NCI-H1694 (cell line): ENCODE measurements at places on chromosomes 12 and 14.

DNA sequence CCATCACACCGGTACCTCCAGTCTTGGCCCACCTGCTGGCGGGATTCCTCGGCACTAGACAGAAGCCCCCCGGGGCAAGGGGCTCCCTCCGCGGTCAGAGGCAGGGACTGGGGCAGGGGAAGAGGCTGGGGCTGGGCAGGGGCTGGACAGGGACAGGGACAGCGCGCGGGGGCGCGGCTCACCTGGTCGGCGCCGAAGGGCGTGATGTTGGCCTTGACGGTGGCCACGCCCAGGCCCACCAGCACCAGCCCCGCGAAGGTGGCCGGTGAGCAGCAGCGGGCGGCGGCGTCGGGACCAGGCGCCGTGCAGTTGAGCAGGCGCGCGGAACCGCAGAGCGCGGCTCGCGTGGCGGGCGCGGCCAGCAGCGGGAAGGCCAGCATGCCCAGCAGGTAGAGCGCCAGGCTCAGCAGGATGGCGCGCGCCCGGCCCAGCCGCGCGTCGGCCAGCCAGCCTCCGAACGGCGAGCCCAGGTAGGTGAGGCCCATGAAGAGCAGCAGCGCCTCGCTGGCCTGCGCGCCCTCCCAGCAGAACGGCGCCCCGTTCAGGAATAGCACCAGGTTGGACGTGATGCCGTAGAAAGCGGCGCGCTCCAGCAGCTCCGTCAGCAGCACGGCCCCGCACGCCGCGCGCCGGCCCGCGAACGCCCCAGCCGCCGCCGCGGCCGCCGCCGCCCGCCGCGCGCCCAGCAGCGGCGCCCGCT, 392 bp downstream of the SLC15A4 start:
- no peak for DNase-seq

DNA sequence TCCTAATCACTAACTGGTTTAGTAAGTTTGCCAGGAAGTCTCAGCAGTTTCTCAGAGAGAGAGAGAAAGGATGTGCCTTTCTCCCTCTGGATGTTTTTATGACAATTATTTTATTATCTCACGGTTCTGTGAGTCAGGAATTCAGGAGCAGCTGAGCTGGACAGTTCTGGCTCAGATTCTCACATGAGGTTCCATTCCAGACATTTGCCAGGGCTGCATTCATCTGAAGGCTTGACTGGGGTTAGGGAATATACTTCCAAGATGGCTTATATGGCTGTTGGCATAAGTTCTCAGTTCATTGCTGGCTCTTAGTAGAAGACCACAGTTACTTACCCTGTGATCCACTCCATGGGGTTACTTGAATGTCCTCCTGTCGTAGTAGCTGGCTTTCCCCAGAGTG, 101.2 kb upstream of the ATF7IP start:
- no peak for DNase-seq

- DNase-seq = no peak
Measured at GRCh38 chr14:76911473-76911872, 85.3 kb downstream of the LRRC74A start.

DNA sequence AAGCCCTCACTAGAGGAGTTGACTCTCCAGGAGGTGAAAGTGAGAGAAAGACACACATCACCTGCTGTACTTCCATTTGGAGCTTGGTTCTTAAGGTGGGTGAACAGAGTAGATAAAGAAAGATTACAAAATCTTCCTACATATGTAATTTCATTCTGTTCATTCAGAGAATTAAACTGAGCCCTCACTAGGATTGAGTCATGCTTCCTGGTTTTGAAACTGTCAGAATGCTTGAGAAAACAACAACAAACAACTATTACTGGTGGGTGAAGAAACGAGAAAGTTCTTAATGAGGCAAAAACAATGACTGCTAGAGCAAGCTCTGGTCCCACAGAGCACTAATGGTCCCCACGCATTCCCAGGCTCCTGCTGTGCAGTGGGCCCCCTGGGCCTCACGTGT, 841.7 kb downstream of the VRK1 start:
- DNase-seq = no peak

- DNase-seq = peak; percentile 58
Measured at GRCh38 chr14:60064491-60065072, 27.1 kb upstream of the PCNX4 start.

- DNase-seq = no peak
Measured at GRCh38 chr12:14773685-14774073, 29.6 kb downstream of the WBP11 start.

DNA sequence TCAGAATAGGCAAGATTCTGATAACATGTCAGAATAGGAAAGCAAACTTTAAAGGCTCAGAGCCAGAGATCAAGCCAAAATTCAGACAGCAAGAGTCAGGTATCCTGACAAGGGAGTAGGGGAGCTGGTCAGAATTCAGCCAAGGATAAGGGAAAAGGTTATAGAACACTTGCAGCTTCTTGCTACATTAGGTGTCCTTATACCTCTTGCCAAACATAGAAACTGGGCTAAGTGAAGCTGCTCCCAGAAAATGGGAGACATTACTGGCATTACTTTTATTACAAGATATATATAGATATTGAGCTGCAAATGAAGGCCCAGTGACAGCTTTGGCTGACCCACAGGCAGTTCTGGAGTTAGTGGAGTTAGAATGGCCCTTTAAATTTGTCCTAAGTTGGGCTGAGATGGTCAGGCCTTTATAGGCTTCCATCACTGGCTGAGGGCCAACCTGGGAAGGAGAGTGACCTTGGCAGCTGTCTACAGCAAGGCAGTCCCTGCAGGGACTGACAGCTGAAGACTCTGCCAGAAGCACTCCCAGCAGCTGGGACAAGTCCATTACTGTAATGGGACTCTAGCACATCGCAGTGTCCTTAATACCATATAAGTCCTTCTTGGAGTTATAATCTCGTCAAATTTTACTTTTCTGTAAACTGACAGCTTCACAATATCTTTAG, 83.0 kb downstream of the LRRC9 start:
- DNase-seq = no peak

DNA sequence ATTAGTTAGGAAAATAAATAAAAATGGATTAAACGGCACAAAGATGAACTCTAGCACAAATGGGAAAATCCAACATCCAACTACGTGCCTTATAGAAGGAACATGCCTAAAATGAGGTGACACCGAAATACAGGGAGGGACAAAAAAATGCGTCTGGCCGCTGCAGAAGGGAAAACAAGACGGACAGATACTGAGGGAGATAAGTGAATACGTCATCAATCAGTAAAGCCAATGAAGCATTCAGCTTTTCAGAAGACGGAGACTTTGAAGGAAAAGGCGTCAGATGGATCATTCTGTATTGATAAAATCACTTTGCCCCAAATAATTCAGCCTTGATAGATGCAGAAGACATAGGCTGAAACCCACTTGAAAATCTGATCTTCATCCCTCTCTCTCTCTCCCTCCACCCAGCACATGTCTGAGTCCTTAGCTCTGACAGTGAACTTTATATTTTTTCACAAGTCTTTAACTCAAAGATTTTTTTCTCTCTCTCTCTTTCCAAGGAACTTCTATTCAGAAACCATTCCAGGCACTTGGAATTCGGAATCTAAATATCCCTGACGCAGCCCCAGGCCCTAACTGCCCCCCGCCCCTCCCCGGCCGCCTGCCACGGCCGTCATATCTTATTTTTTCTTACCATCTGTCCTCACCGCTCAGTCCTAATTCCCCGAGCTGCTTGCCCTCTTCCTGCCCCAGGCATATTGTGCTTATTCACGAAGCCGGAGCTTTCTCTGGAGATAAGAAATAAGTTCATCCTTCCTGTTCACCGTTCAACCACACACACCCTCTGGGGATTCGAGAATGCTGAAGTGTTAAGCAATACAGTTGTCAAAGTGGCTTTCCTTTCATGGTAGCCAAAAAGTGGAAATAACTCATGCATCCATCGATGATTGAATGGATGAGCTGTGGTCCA, 35.5 kb upstream of the RFLNA start:
- DNase-seq = no peak

DNA sequence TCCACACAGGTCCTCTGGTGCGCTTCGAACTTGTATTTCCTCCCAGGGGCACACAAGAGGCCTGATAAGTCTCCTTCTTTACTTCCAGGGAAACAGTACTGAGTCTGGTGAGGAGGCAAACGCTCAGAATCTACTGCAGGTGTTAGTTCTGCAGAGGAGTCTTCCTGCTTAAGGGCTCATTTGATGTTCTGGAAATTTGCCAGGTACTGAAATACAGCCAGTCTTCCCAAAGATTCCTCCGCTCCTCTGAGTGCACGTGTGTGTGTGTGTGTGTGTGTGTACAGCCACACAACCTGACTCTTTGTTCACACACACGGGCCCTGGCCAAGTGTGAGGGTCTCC, 92.0 kb downstream of the FBXL14 start:
- DNase-seq = no peak

DNA sequence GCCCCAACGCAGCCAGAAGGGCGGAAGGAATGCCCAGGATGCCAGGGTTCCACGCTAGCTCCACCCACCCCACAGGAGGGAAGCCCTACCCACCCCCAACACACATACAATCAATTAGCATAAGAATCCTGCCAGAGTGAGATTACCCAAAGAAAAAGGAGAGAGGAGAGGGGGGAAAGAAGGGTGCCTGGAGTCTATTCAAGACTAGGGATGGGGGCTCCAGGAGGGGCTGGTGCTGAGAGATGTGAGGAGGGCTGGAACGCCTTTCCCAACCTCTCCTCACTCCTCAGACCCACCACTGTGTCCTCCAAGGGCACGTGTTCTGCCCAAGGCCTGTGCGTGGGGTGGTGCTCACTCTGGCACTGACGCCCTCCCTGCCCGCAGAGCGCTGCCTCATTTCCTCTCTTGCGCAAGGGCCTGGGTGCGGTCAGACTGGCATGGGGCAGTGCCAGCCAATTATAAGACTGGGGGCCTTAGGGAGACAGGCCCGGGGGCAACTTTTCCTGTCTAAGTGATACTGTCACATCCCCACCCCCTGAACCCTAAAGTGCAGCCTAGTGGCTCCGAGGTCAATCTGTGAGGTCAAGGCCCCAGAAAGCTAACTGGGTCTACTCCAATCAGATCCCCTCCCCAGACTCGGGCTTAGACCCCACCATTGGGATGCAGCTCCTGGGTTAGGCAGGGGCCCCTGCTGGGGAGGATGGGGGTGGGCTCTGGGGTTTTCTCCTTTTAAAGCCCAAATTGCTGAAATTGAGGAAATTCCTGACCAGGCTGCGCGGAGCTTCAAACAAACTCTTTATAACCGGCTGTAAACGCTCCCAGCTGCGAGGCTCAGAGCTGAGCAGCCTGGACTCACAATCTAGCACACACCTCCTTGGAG, 10.2 kb upstream of the ITGB7 start:
- DNase-seq = no peak

GRCh38 chr12:89348894-89349699, 3.2 kb downstream of the DUSP6 start:
- no peak for DNase-seq

DNA sequence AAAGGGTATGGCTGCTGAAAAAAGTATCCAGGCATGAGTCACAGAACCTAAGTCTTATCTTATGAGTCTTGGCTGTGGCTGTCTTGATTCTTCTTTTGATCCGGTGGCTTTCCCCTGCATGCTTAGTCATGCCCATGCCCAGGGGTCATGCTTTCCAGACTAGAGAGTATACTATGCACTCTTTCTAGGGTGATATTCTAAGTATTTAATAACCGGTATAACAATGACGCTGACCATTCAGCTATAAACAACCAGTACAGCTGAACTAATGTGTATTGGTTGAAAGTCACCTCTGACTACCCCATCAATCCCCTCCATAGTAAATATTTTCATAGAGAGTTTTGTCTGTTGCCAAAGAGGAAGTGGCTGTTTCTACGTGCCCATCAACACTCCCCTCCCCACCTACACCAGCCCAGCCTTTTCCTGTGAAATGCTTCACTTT, 34.7 kb upstream of the NRXN3 start:
- no peak for DNase-seq

DNA sequence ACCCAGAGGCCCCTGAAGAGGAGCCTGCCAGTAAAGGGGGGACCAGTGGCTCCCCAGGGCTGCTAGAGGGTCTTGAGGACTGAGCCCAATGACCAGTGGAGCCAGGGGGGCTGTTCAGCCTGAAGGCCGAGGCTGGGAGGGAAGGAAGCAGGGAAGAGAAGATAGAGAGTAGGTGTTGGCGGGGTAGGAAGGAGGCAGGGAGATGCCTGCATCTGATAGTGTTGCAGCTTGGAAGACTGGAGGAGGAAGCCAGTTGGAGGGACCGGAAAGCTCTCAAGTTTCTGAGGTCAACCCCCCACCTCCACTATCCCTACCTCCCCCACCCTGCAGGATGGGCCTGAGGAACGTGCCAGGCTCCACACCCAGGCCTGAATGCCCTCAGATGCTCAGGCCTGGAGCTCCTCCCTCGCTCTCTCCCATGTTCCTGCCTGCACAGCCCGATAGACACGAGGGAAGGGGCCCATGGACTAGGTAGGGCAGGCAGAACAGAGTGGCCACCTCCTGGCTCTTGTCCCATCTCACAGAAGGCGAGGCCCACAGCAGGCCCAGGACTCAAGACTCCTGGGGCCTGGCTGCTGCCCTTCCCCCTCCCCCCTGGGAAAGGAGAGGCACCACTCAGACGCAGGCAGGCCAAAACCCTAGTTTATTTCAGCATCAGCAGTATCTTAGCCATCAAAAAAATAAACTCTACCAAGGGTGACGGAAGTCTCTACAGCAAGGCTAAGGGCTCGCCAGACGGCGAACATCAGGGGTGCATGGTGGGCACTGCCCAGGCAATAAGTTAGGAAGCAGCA, 3.4 kb downstream of the CKB start:
- no peak for DNase-seq

- DNase-seq = no peak
Measured at GRCh38 chr12:7349418-7349817, 45.5 kb downstream of the ACSM4 start.

DNA sequence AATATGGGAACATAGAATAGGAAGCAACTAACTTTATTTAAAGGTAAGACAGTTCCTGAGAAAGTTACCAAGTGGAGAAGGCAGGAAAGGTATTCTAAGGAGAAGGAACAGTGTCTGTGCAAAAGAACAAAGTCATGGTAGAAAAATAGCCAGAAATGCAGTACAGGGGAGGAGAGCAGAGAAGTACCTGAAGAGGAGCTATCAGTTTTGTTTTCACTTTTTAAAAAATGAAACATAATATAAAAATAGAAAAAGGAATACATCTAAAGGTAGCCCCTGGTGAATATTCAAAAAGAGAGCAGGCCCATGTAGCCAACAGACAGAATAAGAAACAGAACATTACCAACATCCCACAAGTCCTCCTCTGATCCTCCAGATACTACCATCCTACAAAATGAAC, 408.7 kb downstream of the ADAMTS20 start:
- DNase-seq = no peak

GRCh38 chr14:24366413-24366720, 1.6 kb upstream of the NFATC4 start:
- DNase-seq = no peak

DNA sequence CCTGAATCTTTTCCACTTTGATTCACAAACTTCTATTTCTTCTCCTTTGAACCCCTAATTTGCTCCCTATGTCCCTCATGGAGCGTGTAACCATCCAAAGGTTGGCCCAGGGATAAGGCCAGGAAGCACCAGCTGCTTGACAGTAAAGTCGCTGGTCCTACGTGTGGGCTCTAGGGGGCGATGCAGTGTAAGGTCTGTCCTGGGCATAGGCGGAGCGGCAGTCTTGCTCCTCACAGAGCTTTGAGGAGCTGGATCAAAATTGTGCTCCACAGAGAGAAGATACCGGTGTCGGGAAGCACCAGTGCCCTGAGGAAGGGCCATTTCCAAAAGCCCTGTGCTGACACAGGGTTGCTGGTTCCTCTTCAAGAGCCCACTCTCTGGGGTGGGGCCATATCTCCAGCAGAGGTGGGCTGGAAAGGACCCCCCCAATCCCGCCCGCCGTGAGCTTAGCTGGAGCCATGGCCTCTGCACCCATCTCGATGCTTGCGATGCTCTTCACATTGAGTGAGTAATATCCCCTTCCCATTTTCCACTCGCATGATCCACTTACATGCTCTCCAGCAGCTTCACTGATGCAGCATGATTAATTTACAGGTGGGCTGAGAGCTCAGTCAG, 49.9 kb upstream of the OR4E1 start:
- DNase-seq = peak; percentile 11

GRCh38 chr12:114313910-114314309, 92.0 kb downstream of the TBX5 start:
- no peak for DNase-seq
